Brain microvascular endothelial cell (primary cell): ENCODE measurements at places on chromosomes 1 and 21.

- DNase-seq: no peak
These were observed 53.1 kb downstream of the APP start for GRCh38 chr21:26117324-26117971.

DNA sequence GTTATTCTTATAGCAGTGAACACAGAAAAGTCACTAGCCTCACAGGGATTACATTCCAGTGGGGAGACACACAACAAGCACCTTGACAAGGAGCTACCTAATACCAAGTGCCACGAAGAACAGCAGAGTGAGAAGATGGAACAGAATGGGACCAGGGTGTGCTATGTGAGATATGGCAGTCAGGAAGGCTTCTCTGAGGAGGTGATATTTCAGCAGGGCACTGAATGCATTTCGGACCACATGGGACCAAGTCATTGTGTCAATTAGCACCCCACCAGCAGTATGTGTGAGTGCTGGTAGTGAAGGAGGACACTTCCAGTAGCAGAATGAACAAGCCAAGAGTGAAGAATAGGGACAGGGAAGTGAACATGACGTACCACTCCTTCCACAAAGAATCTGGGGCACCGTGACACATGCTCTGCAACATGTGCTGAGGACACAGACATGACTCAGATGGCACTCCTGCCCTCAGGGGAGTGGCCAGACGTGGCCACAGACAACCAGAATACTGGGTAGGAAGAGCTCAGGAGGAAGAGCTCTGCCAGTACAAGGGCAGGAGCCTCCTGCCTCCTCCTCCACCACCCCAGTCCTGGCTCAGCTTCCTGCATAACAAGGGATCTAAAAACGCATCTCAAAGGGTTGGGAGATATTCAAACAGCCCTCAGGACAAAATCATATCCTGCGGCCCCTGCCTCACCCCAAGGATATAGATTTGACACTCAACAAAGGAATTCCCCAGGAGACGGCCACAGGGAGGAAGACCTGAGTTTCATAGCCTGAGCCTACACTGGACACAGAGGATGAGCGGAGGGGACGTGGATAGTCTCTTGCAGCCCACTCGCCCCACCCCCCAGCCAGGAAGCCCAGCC, 102.5 kb downstream of the TRABD2B start:
- DNase-seq: peak; percentile 22

GRCh38 chr21:38075833-38076587, 159.8 kb upstream of the KCNJ6 start:
- DNase-seq: no peak

DNA sequence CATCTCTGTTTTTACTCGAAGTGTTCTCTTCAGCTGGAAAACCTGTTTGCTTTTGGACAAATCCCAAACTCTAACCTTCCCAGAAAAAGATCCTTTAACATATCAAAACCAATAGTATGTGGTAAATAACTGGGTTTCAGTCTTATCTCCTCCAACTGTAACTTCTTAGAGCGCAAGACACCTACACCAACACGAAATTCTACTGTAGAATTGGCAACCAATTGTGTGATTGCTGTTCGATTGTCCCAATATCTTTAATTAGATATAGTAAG, 5.8 kb upstream of the MPZL1 start:
- no peak for DNase-seq

DNA sequence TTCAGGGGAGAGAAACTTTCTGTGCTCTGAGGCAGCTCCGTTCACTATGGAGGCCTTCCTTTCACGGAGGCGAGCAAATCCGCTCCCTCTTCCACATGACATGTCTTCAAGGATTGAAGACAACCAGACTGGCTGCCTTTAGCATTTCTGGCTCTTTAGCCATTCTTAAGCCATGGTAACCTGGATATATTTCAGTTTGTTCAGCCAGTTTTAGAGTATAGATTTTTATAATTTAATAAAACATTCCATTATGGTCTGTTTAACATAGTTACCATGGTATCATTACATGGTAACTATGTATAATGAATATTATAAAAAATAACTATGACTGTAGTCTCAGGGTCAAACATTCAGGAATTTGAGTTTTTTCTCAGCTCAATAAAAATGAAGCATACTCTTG, 54.2 kb upstream of the NFIA start:
- no peak for DNase-seq

DNA sequence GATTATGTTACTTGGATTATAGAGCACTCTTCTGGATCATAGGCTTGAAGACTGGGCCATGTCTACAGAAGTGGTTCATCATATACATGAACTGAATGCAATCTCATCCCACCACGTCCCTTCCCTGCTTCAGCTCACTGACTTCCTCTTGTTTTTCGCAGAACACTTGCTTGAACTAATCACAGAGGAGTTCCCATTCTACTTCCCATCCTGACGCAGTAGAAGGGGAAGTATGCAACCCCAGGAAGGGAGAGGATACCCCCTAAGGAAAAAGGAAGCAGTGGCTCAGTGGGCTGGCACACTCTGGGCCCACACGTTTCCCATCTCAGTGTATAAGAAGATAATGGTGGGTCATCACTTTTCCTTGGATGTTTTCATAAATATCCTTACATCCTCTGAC, 36.2 kb downstream of the CASQ2 start:
- DNase-seq: no peak

DNA sequence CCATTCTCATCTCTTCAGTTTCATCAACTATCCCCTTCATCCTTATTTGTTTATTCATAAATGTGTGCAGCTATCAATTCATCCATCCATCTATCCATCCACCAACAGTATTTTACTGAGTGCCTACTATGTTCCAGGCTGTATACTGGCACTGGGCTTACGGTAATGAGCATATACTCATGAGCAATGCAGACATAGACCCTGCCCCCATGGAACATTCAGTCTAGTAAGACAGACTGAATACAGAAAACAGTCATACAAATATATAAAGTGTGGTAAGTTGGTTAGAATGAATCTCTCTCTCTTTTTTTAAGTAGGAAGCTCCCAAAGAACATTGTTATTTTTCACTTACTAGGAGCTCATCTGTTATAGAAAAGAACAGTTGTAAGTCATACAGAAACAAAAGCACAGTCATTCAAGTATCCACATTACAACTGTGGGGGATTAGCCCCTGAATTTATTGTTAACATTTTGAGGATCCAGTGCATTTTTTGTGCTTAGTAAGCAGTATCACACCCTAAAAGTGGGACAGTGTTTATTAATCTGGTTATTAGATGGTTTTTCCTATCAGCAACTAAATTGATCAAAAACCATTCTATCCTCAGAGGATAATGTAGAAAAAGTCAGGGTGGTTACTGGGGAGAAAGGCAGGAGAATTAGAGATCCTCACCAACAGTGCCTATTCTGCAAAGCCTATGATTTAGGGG, 3.6 kb downstream of the SLC16A4 start:
- DNase-seq: no peak

- no peak for DNase-seq
These were observed 132.9 kb downstream of the LRRIQ3 start for GRCh38 chr1:74065081-74065480.

GRCh38 chr1:219050086-219050821, 123.4 kb upstream of the LYPLAL1 start:
- no peak for DNase-seq

GRCh38 chr1:46494910-46495309, 5.3 kb downstream of the DMBX1 start:
- no peak for DNase-seq

DNA sequence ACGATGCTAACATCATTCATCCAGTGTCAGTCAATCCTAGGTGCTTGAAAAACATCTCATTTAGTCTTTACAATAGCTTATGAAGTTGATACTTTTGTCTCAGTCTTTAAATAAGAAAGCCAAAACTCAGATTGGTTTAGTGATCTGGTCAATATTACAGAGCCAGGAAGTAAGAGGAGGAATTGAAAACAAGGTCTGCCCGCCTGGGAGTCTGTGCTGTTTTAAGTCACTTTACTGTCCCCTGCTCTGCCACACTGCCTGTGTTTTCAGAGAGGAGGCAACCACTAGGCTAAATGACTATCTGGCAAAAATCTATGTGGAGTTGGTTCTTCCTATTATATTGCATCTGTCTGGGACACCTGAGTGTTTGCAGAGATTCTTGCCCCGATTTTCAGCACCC, 62.3 kb downstream of the ST6GALNAC3 start:
- DNase-seq: no peak

DNA sequence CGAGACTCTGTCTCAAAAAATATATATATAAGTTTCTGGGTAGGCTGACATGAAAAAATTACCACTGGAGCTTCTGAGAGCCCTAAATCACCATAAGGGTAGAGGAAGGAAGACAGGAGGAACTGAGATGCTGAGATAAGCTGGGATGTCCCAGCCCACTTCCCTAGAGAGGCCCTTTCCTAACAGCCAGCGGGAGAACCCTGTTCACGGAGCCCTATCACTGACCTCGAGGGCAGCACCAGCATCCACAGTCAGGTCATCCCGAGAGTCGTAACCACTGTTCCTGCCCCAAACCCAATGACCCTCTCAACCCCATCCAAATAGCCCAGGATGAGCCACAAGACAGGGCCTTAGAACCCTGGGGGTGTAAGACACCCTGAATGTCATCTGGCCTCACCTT, 77.5 kb downstream of the CD34 start:
- no peak for DNase-seq

DNA sequence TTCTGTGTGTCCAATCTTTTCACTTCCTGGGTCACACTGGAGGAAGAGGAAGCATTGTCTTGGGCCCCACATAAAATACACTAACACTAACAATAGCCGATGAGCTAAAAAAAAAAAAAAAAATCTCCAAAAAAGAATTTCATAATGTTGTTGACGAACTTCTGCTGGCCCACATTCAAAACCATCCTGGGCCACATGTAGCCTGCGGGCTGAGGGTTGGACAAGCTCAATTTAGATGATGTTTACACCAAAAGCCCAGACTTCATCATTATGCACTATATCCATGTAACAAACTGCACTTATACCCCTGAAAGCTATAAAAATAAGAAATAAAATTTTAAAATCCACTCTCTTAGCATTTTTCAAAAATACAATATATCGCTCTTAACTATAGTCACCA, 187.8 kb upstream of the PTBP2 start:
- no peak for DNase-seq

- no peak for DNase-seq
These were observed 47.1 kb downstream of the KANK4 start for GRCh38 chr1:62271948-62272728.

DNA sequence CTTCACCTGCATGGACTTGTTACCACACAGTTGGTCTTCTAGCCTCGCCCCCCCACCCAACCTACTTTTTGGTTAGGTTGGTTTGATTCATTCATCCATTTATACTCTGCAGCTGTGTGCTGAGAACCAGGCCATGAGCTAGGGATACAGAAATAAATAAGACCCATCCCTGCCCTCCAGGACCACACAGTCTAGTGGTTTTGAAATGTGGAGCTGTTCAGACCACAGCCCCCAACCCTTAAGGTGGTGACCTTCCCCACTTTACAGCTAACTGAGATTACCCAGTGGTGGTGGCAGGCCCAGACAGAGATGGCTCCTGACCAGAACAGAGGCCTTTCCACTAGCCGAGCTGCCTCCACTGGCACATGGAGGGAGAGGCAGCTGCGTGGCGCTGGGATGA, 37.0 kb downstream of the LRRN2 start:
- DNase-seq: no peak

DNA sequence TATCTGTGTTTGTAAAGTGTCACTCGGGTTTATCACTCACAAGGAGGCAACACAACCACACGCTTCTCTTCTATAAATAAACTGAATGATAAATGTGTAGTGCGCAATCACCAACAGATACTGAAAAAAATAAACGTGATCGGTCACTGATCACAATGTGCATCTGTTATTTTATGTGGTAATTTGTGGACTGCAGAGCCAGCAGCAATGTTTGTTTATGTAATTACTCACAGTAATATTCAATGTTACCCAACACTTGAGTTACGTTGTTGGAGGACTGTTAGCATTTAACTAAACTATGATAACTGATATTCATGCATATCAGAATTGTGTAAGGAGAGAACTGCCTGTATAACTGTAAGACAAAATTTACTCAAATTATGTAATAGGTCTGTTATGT, 129.6 kb downstream of the USH2A start:
- no peak for DNase-seq

GRCh38 chr1:99146129-99146848, 118.0 kb upstream of the PLPPR4 start:
- no peak for DNase-seq

DNA sequence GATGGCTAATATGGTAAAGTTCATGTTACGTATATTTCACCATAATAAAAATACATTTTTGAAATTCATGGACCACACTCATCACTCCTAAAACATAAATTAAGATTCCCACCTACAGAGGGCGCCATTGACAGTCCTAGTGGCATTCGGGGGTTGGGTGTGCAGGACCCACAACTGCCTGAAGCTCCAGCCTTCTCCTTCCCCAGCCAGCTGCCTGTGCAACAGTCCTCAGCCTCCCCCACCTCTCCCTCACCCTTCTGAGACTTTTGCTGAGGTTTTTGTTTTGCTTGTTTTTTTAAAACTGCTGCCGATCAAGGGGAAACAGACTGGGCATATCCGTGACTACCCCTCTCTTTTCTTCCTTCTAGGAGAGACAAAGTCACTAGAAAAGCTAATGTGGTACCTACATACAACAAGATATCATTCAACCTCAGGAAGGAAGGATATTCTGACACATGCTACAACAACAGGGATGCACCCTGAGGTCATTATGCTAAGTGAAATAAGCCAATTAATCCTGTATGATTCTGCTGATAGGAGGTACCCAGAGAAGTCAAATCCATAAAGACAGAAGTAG, 9.2 kb upstream of the EVA1C start:
- DNase-seq: peak; percentile 75

GRCh38 chr1:27682351-27682944, 10.5 kb upstream of the IFI6 start:
- DNase-seq: no peak

DNA sequence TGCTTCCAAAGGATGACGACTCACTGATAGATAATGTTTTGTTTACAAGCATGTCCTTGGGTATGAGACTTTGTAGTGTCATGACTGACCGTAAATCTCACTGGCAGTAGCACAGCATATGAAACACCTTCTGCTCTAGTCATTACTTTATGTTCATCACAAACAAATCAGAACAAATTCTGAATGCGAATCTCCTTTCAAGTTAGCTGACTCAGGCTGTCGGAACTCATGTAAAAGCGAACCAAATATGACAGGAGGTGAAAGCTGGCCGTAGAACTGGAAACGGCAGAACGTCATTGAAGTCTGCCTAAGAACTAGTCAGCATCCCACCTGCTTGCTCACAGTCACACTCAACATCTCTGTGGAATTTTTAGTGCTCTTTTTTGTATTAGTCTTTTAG, 143.9 kb downstream of the RGS7 start:
- no peak for DNase-seq
